Sigmoid colon (tissue), 7 donors: ENCODE measurements at places on chromosomes 7 and 10. TPM values are rescaled to one million over a fixed set of nuclear protein-coding genes. Genes with fewer than 3 reads are reported as not detected.

DNA sequence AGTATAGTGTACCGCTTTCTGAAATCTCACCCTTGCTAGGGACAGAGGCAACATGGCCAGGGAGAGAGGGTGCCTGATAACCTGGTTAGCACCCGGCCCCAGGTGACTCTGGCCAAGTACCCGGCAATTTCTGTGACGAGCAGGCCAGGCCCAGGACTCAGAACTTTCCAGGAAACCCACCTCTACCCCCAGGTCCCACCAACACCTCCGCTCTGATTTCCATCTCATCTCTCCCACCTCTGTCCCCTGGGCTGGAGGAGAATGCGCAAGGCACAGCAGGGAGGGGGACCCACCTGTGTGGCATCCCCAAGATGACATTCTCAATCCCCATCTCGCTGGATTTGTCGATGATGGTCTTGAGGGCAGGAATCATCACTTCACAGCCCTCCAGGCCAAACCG, 11.6 kb downstream of the OGDHL start:
- DNase-seq = no peak

DNA sequence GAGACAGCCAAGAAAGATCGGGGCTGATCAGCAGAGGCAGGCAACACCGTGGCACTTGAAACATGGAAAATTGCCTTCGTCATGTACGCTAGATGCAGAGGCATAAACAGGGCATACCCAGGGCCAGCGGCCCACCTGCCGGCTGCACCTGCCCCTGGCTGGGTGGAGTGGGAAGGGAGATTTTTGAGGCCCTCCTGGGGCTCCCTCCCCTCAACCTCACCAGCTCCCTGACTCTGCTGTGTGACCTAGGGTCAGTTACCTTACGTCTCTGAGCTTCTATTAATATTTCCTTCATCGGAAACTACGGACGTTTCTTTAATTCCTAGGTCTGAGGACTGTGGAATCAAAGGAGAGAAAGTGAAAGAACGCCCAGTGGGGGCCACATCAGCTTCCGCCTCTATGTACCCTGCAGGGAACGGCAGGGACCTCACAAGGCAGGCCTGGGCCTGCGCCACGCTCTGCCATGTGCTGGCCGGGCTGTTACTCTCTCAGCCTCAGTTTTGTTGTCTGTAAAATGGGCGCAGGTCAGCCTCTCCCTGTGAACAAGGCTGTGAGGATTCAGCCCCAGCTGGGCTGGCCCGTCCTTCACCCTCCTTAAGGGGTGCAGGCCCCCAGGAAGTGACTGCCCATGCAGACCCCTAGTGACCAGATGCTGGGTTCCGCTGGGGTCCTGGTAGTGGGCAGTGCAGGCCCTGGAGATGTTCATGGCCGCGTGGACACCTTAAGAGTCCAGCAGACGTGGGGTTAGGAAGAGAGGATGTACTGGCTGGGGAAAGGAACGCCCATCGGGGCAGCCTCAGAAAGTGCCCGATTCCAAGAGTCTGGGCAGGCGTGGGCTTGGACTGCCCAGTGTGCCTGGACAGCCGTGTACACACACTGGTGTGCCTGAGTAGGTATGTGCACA, 22.7 kb downstream of the ELFN1 start:
- DNase-seq = no peak

Gene CPXM2
- 48.5 TPM for total RNA-seq

- DNase-seq = peak; percentile 9
Observed at GRCh38 chr7:149109969-149110368, 16.2 kb downstream of the ZNF425 start.

- DNase-seq = no peak
Observed at GRCh38 chr10:101726115-101726387, 31.1 kb upstream of the FBXW4 start.

DNA sequence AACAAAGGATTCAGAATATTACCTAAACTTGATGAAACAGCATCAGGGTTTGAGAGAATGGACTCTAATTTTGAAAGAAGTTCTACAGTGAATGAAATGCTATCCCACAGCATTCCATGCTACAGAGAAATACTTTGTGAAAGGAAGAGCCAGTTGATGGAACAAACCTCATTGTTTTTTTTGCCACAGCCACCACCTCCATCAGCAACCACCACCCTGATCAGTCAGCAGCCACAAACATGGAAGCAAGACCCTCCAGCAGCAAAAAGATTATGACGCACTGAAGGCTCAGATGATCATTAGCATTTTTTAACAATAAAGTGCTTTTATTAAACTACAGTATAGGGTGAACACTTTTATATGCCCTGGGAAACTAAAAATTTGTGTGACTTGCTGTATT, 98.7 kb downstream of the LRRC4 start:
- no peak for DNase-seq

DNA sequence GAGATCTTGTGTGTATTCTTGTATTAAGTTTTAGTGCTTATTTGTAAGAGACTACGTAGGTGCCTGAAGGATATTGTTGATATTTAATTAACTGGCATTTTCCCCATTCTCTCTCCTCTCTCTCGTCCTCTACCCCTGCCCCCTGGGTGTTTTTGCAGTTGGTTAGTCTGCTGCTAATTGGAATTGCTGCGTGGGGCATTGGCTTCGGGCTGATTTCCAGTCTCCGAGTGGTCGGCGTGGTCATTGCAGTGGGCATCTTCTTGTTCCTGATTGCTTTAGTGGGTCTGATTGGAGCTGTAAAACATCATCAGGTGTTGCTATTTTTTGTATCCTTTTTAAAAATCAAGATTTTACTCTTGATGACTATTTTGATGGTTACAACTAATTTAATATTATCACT, 22.5 kb downstream of the TSPAN13 start:
- no peak for DNase-seq

Gene RTKN2
- not detected for total RNA-seq

GRCh38 chr7:134513169-134513752, 14.1 kb upstream of the AKR1B10 start:
- no peak for DNase-seq

GRCh38 chr7:71251706-71252105, 119.8 kb downstream of the GALNT17 start:
- DNase-seq = no peak

DNA sequence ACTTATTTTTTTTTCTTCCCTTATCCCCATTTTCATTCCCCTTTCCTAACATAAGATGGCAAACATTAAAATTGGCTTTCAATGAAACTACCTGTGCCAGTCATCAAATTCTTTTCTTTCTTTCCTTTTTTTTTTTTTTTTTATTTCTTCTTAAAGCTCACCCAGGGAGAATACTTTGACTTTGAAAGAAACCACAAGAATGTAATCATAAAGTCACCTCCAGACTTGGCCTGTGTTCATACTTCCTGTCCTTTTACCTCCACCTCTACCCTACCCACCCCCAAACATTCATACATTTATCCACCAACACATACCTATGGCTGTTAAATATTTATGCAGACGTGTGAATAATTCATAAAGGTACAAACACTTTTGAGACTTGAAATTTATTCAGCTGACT, 254.6 kb downstream of the SLC25A13 start:
- no peak for DNase-seq

DNA sequence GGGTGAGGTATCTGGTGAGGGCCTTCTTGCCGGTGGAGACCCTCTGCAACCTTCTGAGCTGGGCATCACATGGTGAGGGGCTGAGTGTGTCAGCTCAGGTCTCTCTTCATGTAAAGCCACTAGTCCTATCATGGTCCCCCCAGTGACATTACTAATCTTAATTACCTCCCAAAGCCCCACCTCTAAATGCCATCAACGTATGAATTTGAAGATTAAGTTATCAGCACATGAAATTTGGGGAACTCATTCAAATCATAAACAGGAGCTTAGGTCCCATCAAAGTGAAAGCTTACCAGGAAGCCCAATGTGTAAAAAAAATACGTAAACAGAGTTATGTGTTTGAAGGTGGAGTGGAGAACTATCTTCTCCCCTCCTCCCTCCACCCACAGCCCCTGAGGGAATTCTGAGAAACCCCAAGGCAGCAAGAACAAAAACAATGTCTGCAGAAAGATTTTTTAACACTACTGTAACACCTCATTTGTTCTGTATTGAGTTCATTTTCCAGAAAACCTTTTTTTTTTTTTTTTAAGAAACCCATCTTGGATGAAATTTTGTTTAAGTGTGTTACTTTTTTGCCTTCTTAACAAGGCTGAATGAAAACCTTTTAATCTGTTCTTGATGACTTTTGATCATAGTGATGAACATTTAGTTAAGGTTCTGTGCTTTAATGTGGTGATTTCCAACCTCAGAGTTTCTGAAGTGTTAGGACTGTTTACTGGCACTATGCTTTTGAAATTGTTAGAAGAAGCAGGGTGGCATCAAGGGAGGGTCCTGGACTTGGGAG, 19.1 kb upstream of the PCGF5 start:
- no peak for DNase-seq

DNA sequence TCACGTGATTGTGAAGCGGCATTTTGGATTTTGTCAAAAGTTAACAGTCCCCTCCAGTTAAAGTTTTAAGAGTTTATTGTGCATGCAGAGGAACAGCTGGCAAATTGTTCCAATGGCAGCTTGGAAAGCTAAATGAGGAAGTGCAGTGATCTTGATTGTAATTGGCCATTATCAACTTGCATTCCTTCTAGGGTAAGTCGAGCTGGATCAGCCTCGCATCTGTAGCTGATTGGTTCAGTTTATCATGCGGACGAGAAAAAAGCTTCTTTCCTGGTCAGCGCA, 566 bp downstream of the ZNF789 start:
- DNase-seq = no peak

DNA sequence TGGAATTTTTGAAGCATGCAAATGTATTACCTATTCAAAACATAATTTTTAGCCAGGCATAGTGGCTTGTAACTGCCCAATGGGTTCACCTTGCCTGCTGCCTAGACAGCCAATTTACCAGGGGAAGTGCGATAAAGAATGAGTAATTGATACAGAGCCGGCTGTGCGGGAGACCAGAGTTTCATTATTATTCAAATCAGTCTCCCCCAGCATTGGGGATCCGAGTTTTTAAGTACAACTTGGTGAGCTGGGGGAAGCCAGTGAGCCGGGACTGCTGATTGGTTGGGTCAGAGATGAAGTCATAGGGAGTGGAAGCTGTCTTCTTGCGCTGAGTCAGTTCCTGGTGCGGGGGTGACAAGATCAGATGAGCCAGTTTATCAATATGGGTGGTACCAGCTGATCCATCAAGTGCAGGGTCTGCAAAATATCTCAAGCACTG, 29.1 kb upstream of the NRBF2 start:
- no peak for DNase-seq
